ENCODE measurements at places on chromosomes 3 and 15. TPM values are rescaled to one million over a fixed set of nuclear protein-coding genes. Genes with fewer than 3 reads are reported as not detected.
A peak's percentile ranks its signal among the peaks of the same experiment; 100 is the strongest.

GRCh38 chr15:66253418-66254088, at the start of gene MEGF11:
TSS of gene MEGF11 (minus strand) at chr15:66253750. CDS start at chr15:66128403, 125,347 bp downstream.
- peak; percentile 18 for DNase-seq

AGTR1 gene
- 0.03 TPM for total RNA-seq

DNA sequence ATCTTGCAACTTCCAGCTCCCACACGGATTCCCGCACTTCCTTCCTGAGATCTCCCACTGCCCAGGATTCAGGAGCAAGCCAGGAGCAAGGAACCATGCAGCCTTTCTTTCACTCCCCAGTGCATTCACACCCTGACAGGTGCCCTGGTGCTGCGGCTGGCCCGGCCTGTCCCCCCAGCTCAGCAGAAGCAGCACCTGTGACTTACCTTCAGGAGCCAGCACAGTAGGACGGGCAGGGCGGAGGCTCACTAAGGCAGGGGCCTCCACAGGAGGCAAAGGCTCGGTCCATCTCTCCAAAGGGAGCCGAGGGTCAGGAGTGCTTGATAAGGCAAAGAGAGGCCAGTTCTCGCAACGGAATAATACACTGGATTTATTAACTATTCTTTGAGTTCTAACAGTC, 4.8 kb downstream of the ANKRD63 start:
- no peak for DNase-seq

DNA sequence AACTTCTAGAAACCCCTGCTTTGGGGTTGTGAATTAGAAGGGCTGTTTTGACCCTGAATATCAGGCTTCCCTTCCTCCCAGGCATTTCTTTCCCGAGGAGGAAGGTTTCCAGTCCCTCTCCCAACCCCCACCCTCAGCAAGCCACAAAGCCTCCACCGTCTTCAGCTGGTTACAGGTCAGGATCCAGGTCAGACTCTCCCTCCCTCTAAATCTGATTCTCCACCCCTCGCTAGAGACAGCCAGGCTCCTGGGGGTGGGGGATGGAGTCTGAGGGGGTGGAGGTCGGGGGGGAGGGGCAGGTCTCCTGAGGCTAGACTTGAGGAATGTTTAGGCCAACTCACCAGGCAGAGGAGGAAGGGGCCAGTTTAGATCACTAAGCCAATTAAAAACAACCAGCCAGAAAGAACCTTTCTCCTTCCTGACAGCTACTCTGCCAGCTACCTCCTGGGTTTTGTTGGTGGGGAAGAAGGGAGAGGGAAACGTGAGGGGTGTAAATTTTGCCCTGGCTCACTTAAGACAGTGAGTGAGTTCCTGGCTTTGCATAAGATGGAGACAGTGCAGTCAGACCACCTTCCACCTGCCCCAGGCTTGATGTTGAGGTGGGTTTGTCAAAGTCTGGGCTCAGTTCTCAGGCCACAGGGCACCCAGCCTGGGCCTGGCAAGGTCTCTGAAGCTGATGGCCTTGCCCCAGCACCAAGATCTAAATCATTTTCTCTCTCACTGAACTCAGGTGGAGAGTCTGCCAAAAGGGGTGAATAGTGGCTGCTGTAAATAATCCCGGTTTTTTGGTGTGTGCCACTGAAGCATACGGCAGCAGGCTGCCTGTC, 19.5 kb downstream of the BMF start:
- DNase-seq, result no peak

DNA sequence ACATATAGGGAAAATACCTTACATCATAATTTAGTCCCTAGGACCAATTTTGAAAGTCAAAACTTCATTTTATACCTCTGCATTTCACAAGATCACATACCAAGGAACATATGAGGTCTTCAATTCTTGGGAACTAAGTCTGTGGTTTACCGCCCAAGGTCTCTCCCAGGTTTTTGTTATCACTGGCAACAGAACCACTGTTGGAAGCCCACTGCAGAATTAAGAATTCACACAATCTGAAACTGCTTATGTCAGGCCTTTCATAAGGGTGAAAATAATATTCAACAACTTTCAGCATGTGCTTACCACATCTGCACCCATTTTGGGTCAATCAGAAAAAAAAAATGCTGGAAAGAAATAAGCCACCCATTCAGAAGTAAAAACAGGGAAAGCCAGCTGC, 107.2 kb upstream of the MME start:
- DNase-seq, result no peak

NPAP1 gene
- not detected for total RNA-seq

DNA sequence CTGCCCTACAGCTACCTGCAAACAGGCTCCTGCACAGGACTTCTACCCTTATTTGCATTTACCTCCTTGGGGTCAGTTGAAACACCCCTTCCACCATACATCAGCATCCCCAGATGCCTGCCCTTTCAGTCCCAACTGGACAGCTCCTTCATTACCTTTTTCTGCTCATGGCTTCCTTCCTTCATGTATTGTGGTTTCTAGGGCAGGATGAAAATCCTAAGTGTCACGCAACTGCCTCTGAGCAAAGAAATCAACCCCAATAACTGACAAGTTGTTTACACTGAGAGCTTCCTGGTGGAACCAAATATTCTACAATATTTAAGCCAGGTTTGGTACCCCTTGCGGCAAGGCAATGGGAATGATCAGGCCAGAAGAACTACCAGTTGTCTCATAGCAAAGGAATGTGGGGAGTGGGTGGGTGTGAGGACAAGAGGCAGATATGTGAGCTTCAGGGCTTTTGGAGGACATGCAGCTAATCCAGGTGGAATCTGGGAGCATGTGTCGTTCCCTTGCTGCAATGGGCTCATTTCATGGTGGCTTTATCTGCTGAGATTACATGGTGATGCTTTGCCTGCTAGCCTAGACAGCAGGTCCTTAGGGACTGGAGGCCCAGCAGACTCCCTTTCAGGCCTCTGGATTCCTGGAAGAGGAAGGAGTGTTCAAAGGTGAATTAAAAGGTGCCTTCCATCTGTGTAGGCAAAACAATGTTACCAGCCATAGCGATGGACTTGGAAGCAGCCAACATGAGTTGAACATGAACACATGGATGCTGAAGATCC, 34.9 kb downstream of the PPCDC start:
- peak; percentile 64 for DNase-seq

GRCh38 chr3:146834917-146835316, 229.8 kb upstream of the PLSCR5 start:
- DNase-seq, result no peak

GRCh38 chr3:185645596-185646381, 59.7 kb downstream of the SENP2 start:
- DNase-seq, result no peak

GRCh38 chr15:31228011-31228484, 98.6 kb upstream of the KLF13 start:
- no peak for DNase-seq

GOLGA6L7 gene
- total RNA-seq, result not detected

DNA sequence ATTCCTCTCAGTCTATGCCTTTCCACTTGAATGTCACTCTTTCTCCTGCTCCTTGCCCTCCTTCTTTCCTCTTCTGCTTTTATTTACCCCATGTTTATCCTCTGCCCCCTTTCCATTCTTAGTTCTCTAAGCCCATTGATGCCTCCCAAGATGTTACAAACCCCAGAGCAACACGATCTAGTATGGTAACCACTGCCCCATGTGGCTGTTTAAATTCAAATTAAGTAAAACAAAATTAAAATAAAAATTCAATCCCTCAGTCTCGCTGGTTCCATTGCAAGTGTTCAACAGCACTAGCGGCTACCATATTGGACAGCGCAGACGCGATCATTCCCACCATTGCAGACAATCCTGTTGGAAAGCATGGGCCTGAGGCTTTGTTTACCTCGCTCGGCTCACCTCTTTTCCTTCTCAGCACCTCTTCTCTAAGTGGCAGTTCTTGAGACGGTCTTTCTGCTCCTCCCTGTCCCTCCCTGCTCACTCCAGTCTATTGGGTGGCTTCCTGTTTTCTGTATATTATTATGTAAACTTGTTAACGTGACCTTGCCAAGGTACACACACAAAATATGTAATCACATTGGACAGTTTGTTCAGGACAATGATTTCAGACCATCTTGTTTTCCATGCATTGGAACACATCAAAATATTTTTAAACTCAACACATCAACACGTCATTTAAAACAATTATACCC, 21.8 kb upstream of the CA12 start:
- DNase-seq, result no peak

GPR62 gene
- total RNA-seq, result not detected

GRCh38 chr15:38671675-38672254, 107.2 kb upstream of the RASGRP1 start:
- no peak for DNase-seq

DNA sequence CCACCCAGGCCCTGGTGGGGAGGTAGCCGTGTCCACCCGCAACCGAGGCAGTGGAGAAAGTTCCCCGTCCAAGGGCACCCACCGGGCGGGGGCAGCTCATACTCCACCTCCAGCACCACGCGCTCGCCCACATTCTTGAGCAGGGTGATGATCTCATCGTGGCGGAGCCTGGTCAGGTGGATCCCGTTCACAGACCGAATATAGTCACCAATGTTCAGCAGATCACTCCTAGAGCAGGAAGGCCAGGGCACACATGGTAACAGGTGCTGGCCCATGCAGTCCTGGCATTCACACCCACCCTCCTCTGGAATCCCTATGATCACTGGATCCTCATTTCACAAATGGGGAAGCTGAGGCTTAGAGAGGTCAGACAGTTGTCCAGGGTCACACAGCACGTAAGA, 15.8 kb downstream of the GRIP2 start:
- DNase-seq, result no peak

GRCh38 chr3:170360466-170360865, 3.0 kb downstream of the SKIL start:
- DNase-seq, result no peak

DNA sequence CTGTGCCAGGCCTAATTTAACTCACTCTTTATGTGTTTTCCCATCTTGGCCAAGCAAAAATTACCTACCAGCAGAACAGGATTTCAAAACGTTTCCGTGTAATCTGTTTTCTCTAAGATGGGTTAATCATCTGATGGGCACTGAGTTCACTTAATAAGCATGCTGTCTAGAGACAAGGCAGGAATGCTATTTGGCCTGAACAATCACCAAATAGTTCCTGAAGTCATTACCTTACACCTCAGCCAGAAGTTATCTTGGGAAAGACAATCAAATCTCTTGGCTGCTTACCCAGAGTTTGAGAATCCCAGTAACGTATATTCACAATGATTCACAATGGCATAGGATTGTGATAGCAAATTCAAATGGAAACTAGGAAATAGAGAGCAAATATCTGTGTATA, 779.1 kb downstream of the CADM2 start:
- DNase-seq, result no peak

GRCh38 chr3:185539934-185540333, 12.5 kb downstream of the LIPH start:
- no peak for DNase-seq

DNA sequence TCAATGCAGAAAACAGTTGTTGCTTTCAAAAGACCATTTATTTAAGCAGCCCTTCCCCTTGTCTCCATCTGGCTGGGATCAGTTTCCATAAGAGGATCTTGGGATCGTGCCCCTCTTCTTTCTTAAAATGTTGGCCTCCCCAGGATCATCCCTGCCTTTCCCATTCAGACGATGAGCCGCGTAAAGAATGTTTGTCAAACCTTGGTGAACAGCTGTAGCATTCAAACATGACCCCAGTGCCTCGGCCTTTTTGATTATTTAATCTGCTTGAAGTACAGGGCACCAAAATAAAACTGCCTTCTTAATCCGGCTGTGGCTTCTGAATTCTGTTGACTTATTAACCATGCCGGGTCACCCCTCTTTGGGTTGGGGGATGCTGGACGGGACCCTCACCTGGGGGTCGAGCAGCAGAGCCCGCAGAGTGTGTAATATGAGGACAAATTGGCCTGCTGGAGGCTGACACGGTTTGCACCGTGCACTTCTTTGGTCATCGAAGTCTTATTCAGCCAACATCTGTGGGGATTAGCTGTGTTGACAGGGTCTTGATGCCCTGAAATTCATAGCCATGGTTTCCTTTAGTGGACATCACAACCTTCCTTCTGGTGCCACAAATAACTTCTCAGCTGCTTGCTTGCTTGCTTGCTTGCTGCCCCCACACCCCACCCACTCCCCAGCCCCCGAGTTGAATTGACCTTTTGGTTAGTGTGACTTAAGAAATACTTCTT, at the start of gene LRTM1:
LRTM1 (minus strand) TSS at position 14 of the 725 bp plus-strand sequence. CDS start 148 bp downstream, outside the sequence.
- DNase-seq, result no peak

GALNT15 gene
- not detected for total RNA-seq

DNA sequence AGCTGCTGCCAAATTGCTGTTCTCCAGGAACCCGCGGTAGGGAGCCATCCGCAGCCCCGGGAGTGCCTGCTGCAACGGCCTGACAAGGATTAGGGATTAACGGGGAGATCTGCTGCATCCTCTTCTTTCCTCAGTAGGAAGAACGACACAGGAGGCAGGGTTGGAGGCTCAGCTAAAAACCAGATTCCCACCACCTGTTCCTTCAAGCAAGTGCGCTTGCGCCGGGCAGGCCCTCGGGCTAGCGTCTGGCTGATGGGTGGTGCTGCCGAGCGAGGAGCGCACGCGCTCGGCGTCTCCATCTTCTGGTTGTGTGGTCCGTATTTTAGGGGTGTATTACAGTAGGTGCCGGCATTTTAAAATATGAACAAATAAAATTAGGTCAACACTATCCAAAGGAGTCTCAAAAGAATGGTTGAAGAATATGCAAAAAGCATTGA, 25.4 kb upstream of the SLC25A26 start:
- DNase-seq, result peak; percentile 52

DNA sequence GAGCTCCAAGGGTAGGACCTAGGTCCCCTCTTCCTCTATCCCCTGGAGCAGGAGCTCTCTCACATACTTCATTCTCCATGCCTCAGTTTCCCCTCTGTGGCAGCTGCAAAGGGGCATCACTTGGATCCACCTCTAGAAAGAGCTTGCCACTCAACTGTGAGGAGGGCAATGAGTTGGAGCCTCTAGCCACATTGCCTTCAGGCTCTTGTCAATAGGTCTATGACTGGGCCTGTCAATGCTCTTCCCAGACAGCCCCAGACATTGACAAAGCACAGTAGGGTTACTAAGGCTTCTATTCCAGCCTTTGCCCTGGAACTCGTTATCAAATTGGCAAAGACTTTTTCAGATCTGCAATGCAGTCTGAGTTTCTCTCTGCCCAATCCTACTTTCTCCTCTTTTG, 4.4 kb upstream of the VIPR1 start:
- DNase-seq, result no peak

DNA sequence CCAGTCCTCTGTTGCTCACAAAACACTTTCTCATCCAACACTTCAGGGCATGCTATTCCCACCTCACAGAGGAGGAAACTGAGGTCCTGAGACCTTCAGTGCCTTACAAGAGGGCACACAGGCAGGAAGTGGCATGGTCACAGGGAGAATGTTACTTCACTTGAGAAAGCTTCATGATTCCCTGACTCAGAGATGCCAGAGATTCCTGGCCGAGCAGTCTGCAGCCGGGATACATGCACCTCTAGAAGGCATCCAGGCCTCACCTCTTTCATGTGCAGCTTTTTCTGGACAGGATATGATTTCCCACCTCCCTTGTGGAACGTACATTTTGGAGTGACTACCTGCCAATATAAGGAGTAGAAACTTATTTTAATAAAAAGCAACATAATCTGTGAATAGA, 2.8 kb upstream of the SST start:
- no peak for DNase-seq

GOLGA8S gene
- total RNA-seq, result not detected

Data from Caki2 (cell line).